ENCODE measurements at places on chromosomes 12 and 14. TPM values are rescaled to one million over a fixed set of nuclear protein-coding genes. Genes with fewer than 3 reads are reported as not detected.

DNA sequence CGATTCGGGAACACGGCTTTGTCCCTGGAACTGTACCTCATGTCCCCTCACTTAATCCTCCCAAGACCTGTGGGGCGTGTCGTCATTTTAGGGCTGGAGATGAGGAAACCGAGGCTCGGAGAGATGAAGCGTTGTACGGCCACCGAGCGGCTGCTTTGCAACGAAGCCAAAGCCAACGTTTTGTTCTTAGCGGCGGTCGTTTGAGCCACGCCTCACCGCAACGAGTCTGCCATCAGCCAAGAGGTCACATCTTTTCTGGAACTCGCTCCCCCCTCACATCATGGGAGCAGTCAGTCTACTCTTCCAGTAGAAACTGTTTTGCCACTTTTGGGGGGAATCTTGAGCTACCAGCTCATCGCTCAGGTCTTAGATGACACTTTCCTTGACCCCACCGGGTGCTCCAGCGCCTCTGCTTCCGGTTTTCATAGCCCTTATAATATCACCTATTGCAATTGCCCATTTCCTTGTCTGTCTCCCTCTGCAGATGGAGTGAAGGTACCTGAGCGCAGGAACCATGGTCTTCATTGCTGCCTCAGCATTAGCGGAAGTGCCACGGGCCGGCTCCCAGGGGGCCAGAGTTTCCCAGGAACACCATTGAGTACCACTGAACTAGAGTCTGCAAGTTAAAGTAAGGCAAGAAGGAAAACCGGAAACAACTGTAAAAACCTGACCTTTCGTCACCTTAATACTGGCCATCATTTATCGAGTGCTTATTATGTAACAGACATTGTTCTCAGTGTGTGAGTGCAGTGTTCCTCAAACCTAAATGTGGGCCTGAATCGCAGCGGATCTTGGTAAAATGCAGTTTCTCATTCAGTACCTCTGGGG is 19.6 kb downstream of the NINJ2 start:
- DNase-seq: no peak
- no peaks in the 10 kb centered on the region for H3K27me3 ChIP-seq
- no peaks in the 10 kb centered on the region for H3K36me3 ChIP-seq

GRCh38 chr12:81992461-81992860 is 233.3 kb upstream of the PPFIA2 start:
- H3K27ac ChIP-seq: no peak overlapping the region
- DNase-seq: no peak
- no peaks in the 10 kb centered on the region for H3K27me3 ChIP-seq
- H3K4me3 ChIP-seq: no peak overlapping the region
- no peaks in the 10 kb centered on the region for H3K4me1 ChIP-seq
- H3K36me3 ChIP-seq: peaks cover under 1% of the 10 kb centered on the region

- H3K27ac ChIP-seq: peak overlapping the region; percentile 93
- 0 out of 2 replicates have a peak, but pooled peaks cover 2% of the 10 kb centered on the region for H3K27me3 ChIP-seq
- peak overlapping the region; percentile 50 for H3K4me3 ChIP-seq
- H3K36me3 ChIP-seq: peaks cover 3% of the 10 kb centered on the region
- peaks cover 76% of the 10 kb centered on the region for H3K4me1 ChIP-seq
Measured at GRCh38 chr12:3119756-3120601, 42.8 kb downstream of the TSPAN9 start.

DNA sequence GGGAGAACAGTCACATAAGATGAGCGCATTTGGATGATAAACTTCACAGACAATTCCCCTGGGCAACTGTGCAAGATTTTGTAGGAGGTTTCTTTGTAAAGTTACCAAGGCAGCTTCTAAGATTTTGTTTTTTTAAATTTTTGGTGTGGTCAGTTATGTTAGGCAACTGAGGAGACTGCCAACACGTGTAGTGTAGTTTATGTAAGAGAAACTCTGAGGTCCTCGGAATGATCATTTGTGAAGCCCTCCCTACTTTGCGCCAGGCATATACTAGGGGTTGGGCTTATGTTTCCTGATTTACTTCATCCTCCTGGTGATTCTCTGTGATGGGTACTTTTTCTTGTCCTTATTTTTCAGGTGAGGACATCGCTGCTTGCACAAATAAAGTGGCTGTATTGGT is 433.6 kb downstream of the TMEM132D start:
- no peak overlapping the region for H3K4me3 ChIP-seq
- H3K36me3 ChIP-seq: peaks cover 5% of the 10 kb centered on the region
- no peak overlapping the region for H3K27ac ChIP-seq
- no peaks in the 10 kb centered on the region for H3K4me1 ChIP-seq
- H3K27me3 ChIP-seq: peaks cover 3% of the 10 kb centered on the region

GRCh38 chr12:87025976-87026375 is 769.8 kb upstream of the MGAT4C start:
- DNase-seq: no peak
- H3K27me3 ChIP-seq: no peaks in the 10 kb centered on the region
- H3K4me3 ChIP-seq: no peak overlapping the region
- H3K27ac ChIP-seq: no peak overlapping the region

GRCh38 chr12:82525616-82526015 is 161.1 kb upstream of the TMTC2 start:
- no peak overlapping the region for H3K4me3 ChIP-seq
- no peaks in the 10 kb centered on the region for H3K4me1 ChIP-seq
- no peaks in the 10 kb centered on the region for H3K27me3 ChIP-seq
- H3K27ac ChIP-seq: no peak overlapping the region
- DNase-seq: no peak

DNA sequence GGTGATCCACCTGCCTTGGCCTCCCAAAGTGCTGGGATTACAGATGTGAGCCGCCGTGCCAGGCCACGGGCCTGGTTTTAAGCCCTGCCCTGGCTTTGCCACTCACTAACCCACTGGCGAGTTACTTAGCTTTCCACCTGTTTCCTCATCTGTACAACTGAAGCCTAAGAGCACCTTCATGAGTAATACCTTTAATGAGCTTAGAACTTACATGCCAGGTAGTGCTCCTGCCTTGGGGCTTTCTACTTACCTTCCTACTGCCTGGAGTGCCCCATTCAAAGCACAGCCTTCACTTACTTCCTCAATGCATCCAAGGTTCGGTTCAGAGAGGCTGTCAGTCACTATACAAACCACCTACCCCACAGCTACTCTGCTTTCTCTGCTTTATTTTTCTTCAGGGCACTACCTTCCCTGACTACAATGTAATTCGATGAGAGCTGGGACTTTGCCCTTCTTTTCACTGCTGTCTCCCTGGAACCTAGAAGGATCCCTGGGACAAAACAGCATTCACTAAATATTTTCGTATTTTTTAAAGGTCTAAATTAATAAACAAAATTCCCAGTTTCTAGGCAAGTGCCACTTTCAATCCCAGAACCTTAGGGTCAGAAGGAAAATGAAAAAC is 13.8 kb downstream of the ZCCHC8 start:
- H3K4me3 ChIP-seq: no peak overlapping the region
- H3K27me3 ChIP-seq: peaks cover 2% of the 10 kb centered on the region
- peaks cover 46% of the 10 kb centered on the region for H3K36me3 ChIP-seq
- H3K4me1 ChIP-seq: peaks cover 16% of the 10 kb centered on the region
- no peak for DNase-seq
- H3K27ac ChIP-seq: no peak overlapping the region

- H3K27ac ChIP-seq: no peak overlapping the region
- no peak for DNase-seq
- peaks cover 11% of the 10 kb centered on the region for H3K4me1 ChIP-seq
- no peak overlapping the region for H3K4me3 ChIP-seq
- peaks cover 6% of the 10 kb centered on the region for H3K27me3 ChIP-seq
- H3K36me3 ChIP-seq: no peaks in the 10 kb centered on the region
Measured at GRCh38 chr12:96570579-96570978, 81.2 kb downstream of the CFAP54 start.

GRCh38 chr14:101854366-101854765 is 92.9 kb downstream of the PPP2R5C start:
- no peaks in the 10 kb centered on the region for H3K27me3 ChIP-seq
- DNase-seq: no peak
- peaks cover 7% of the 10 kb centered on the region for H3K36me3 ChIP-seq
- H3K4me1 ChIP-seq: peaks cover 23% of the 10 kb centered on the region
- no peak overlapping the region for H3K4me3 ChIP-seq
- peak overlapping the region; percentile 6 for H3K27ac ChIP-seq

DNA sequence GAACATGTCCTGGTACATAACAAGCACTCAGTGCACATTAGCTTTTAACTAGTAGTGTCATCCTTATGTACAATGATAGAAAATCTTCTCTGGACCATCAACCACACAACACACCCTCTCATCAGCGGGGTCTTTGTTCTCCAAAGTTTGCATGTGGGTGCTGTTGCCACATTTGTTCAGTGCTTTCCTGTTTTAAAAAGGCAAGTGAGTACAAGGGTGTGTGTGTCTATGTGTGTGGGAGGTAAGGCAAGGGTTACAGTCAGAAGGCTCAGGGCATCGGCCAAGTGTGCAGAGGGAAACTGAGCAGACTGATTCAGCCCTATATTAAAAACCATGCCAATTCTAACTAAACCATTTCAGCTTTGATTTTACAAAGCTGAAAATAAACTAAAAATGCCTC is 17.9 kb downstream of the KRT76 start:
- no peak overlapping the region for H3K4me3 ChIP-seq
- no peaks in the 10 kb centered on the region for H3K36me3 ChIP-seq
- DNase-seq: no peak
- H3K4me1 ChIP-seq: no peaks in the 10 kb centered on the region
- H3K27ac ChIP-seq: no peak overlapping the region

DNA sequence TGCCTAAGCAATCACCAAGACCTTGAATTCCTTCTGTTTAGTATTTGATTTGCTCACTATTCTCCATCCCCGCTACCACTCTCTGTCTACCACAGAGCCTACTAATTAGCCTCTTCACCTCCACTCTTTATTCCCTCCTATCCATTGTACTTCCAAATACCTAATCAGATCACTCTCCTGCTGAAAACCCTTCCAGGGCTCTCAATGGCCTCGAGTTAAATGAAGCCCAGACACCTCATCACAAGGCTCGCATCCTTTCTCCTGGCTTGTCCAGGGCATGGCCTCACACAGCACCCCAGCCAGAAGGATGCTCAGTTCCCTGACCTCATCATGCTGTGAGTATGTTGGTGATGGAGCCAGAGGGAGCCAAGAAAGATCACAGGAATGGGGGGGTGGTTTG is 71.4 kb upstream of the PRMT8 start:
- H3K4me3 ChIP-seq: no peak overlapping the region
- H3K27ac ChIP-seq: no peak overlapping the region
- H3K4me1 ChIP-seq: no peaks in the 10 kb centered on the region
- peaks cover 24% of the 10 kb centered on the region for H3K27me3 ChIP-seq

- 0 out of 2 replicates have a peak, but pooled peaks cover 3% of the 10 kb centered on the region for H3K27me3 ChIP-seq
- peaks cover 29% of the 10 kb centered on the region for H3K36me3 ChIP-seq
- H3K27ac ChIP-seq: no peak overlapping the region
- DNase-seq: no peak
Measured at GRCh38 chr12:132075714-132076553, 68.2 kb downstream of the DDX51 start.

DNA sequence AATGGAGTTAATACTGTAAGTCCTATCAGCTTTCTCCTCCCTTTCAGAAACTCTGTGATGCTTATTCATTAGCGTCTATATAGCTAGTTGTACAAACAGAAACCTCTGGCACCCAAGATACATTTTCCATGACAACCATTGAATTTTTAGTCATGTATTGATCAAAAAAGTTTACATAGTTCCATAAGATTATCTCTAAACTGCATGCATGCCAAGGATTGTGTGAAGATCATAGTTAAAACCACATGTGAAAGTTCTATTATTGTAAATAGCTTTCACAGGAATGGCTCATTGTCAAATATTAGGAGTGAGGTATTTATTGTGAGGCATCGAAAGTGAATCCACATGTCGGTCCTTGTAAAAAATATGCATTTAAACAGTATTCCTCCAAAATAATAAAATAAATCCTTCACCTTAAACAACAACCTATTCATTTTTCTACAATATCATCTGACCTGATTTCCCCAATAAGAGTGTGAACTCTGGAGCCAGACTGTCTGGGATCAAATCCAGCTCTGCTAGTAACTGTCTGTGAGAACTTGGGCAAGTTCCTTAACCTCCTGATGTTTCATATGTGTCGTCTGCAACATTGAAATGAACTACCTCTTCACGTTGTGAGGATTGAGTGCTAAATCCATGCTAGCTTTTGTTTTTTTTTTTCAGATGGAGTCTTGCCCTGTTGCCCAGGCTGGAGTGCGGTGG is 10.6 kb upstream of the CDKL1 start:
- DNase-seq: no peak
- H3K27ac ChIP-seq: no peak overlapping the region
- H3K4me3 ChIP-seq: no peak overlapping the region
- peaks cover 1% of the 10 kb centered on the region for H3K27me3 ChIP-seq
- H3K36me3 ChIP-seq: peaks cover 23% of the 10 kb centered on the region
- peaks cover 31% of the 10 kb centered on the region for H3K4me1 ChIP-seq

- no peak overlapping the region for H3K27ac ChIP-seq
- peaks cover 12% of the 10 kb centered on the region for H3K27me3 ChIP-seq
- H3K36me3 ChIP-seq: peaks cover 4% of the 10 kb centered on the region
- no peaks in the 10 kb centered on the region for H3K4me1 ChIP-seq
- DNase-seq: no peak
Measured at GRCh38 chr12:132392389-132393244, 63.2 kb upstream of the GALNT9 start.

DNA sequence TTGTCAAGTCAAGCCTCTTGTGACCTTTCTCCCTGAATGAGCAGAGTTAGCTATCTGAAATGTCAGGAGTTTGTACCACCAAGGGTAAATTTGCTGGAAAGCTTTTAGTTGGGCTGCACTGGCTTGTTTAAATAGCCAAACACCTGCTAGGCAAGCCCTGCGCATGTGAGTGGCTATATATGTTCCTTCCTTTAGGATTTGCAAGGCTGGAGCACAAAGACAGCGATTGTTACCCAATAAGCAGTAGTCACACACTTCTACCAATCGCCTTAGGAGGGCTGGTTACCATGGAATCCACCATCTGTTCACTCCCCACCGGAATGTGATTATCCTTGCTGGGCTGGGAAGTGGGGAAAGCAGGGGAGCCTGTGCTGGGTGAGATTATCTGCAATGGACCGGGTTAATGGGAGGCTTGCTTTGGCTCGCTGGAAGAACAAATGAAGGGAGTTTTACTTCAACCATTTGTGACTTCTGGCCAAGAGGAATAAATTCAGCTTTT is 102.5 kb downstream of the FGD4 start:
- H3K4me3 ChIP-seq: peak overlapping the region; percentile 7
- H3K27me3 ChIP-seq: peaks cover 18% of the 10 kb centered on the region
- H3K4me1 ChIP-seq: peaks cover 14% of the 10 kb centered on the region
- H3K27ac ChIP-seq: no peak overlapping the region
- no peaks in the 10 kb centered on the region for H3K36me3 ChIP-seq

Gene TEX52
- total RNA-seq: not detected

Gene MTERF2
- total RNA-seq: 3.3 TPM

Gene VASH1
- total RNA-seq: 3.7 TPM

Gene HOXC6
- 0.18 TPM for total RNA-seq

Gene OR4K5
- total RNA-seq: not detected

Gene KIF5A
- total RNA-seq: 1.2 TPM

Gene SIX6
- not detected for total RNA-seq

Gene KRT6B
- not detected for total RNA-seq

Gene MYRFL
- total RNA-seq: not detected

Gene RFX4
- total RNA-seq: not detected

Gene CPNE8
- not detected for total RNA-seq

Gene LALBA
- not detected for total RNA-seq

Gene CEBPE
- not detected for total RNA-seq

Gene GLIPR1L1
- not detected for total RNA-seq

Gene MYO1H
- not detected for total RNA-seq
